ENCODE measurements at places on chromosomes 7 and 10.

DNA sequence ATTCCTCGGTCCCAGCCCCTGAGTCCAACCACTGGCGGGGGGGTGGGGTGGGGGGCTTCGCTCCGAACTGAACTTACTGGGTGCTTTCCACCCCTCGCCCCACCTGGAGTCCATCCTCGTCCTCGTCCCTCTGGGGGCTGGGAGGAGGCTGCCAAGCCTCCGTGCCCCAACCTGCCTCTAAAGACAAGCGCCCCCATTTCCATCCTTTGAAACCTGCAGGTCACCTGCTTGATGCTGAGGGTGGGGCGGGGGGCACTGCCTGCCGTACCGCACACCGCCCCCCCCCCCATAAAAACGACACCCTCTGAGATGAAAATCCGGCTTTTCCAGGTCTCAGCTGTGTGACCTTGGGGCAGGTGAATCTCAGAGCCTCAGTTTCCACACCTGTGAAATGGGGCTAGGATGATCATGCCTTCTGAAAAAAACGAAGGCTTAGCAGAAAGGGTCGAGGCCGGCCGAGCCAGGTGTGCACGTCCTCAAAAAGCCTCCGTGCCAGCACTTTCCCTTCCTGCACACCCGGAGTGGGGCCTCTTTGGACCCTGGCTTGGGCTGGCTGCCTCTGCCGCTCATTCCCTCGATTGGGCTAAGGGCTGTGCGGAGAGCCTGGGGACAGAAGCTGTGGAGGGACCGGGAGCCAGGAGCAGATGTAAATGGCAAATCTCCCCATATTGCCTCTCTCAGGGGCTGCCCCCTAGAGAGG is 967 bp downstream of the ELFN1 start:
- DNase-seq: no peak

GRCh38 chr7:106683941-106684340 is 23.0 kb upstream of the CCDC71L start:
- DNase-seq: no peak

DNA sequence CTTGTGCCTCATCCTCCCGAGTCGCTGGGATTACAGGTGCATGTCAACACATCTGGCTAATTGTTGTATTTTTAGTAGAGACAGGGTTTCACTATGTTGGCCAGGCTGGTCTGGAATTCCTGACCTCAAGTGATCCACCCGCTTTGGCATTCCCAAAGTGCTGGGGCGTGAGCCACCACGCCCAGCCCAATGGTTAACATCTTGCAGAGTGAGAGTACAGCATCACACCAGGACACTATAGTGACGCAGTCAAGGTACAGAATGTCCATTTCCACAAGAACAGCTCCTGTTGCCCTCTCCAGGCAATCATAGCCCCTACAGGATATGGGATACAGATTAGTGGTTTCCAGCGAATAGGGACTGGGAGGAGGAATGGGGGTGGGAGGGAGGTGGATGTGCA is 34.0 kb downstream of the MYO1G start:
- no peak for DNase-seq

DNA sequence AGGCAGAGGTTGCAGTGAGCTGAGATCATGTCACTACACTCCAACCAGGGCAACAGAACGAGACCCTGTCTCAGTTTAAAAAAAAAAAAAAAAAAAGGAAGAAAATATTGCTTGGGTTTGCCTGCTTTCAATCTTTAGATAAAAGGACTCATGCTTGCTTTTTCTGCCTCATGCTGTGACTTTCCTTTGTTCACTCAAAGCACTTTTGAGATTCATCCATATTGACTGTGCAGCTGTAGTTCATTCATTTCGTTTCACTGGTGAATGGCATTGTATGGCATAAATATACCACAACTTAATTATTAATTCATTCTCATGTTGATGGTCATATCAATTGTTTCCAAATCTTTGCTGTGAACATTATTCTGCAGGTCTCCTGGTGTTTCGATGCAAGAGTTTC is 97.6 kb upstream of the NFE2L3 start:
- DNase-seq: no peak

- no peak for DNase-seq
These were observed 194.3 kb downstream of the ZMYND11 start for GRCh38 chr10:329361-330099.

DNA sequence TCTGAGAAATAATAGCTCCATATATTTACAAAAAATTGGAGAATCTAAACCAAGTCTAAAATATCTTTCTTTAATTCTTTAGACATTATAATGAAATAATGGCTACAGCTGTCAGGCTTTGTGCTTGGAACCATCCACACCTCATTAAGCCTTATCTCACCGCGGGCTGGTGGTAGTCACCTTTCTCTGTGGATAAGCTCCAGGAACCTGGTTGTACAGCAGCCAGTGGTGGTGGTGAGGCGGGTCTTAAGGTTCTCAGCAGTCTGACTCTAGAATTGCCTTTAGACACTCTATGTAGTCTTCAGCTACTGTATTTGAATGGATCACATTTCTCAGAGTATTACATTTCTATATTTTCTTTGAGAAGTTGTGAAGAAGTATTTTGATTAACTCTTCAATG is 34.2 kb downstream of the CUL1 start:
- no peak for DNase-seq

DNA sequence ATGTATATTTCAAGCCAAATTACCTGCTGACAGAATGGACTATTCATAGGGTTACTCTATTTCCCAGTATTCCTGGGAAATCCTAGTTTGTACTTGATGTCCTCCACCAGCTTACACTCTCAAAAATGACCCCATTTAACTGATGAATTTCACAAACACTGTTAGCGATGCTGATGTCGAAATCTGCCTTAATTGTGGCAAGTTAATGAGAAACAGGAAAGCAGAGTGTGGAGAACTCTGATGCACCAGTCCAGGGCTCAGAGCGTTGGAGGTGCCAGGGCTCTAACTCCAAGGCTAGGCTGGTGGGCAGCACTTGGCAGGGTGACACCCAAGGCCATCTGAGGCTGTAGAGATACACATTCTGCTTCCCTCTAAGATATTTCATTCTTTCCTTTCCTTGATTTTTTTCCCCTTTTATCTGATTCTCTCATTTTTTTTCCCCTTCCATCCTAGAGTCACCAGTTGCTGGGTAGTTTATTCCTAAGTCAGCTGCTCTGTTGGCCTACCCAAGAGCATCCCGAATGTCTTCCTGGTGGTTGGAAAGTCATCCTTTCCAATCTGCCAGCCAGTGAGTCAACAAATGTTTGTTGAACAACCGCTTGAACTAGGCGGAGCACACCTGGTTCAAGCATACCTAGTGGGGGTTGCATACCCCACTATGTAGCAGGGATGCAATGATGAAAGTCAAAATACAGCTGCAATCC is 525.0 kb upstream of the NRP1 start:
- no peak for DNase-seq

DNA sequence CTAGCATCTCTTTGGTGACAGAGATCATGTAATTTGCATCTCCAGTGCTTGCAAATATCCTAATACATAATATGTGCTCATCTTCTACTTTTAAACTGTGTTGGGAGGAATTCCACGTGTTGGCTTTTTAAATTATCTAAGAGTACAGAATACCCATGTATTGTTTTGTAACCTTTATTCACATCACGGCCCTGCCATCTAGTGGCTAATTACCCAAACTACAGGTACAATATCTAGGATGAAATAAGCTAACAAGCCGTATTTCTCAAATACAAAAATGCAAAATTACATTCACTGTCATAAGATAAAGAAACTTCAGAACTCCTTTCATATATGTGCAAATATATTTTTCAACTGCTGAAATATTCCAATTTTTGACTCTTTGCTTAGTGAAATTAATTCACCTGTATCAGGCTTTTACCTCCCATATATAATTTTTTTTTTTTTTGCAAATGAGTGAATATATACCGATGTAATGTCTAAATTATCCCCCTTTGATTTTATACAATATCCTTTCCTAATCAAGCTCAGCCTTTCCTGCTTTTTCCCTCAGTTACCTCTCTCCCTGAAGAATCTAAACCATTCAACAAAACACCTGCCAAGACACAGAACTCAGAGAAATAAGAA is 30.3 kb upstream of the LSM8 start:
- DNase-seq: peak; percentile 13

GRCh38 chr7:117202511-117202910 is 120.3 kb downstream of the WNT2 start:
- no peak for DNase-seq

DNA sequence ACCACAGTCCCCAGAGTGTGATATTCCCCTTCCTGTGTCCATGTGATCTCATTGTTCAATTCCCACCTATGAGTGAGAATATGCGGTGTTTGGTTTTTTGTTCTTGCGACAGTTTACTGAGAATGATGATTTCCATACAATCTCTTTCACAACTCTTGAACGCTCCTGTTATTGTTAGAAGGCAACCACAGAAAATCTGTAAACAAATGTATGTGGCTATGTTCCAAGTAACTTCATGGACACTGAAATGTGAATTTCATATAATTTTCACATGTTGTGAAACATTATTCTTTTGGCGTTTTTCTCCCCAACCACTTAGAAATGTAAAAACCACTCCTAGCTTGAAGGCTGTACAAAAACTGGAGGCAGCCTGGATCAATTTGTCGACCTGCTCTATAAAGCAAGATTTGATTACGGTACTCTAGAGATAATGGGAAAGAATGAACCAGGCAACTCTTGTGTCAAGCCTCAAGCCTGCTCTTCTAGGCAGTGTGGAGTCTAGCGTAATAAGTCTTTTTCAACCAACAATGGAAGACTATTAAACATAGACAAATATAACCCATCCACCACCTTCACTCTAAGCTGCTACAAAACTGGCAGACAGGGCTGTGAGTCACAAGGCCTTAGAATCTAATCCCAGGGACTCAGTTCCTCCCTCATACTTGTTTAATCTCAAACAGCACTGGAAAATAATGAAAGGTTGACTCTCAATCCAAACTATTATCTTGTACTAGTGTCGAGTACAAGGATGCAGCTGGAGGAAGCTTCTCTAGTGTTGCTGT is 22.7 kb downstream of the ARL3 start:
- no peak for DNase-seq

GRCh38 chr10:4459531-4459930 is 366.5 kb upstream of the AKR1E2 start:
- DNase-seq: no peak

GRCh38 chr10:103775776-103776175 is 79.6 kb downstream of the SH3PXD2A start:
- DNase-seq: no peak

DNA sequence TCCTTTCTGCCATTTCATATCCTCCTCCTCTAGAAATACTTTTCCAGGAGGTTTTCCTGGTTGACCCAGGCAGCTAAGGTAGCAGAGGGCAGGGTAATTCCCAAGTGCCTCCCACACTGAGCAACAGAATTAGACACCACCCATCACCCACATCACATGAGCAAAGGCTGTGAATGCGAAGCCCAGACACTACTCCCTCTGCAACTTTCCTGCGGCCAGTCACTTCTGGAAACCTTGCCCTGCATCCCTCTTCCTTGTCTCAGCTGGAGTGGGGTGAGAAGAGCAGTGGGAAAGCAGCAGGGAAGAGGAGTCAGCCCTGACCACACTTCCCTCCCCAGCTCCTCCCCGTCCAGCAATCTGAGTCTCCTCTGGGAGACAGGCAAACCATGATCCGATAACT is 15.2 kb downstream of the TMEM176B start:
- no peak for DNase-seq

DNA sequence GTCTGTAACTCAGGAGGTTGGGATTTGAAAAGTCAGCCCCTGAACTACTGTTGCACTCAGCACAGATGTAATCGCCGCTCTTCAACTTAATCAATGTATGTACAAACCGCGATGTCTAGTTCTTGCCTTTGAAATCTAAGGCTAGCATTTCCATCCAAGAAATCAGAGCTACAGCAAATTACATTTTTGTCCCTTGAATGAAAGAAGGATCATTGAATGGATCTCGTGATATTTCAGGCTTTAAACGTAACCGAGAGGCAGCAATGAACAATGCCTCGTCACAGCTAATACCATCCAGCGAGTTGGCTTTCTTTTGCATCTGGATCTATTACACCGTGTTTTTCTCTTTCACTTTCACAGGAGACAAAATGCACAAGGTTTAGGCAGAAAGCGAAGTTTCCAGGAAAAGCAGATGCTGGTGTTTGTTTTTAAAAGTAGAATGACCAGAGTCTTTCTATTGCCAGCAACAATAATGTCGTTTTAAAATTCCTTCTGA is 5.5 kb downstream of the SKIDA1 start:
- DNase-seq: no peak

All from nephron progenitor cell (in vitro differentiated cells).